ENCODE measurements at places on chromosomes 4 and X.

DNA sequence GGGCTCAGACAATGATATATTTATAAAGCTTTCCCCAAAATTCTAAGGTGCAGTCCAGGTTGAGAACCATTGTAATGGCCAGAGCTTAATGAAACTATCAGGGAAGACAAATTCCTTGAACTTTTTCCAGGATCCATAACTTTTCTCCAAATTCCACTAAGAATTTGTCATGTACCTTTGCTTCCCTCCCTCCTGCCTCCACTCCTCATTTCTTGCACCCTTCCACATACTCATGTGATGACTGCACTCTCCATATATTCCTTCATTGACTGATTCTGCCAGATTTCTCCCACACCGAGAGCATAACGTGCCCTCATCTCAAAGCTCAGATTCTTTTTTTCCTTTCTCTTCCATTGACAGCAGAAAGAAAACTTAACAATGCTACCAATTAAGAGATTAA is 20.9 kb upstream of the AMELX start:
- DNase-seq = no peak

DNA sequence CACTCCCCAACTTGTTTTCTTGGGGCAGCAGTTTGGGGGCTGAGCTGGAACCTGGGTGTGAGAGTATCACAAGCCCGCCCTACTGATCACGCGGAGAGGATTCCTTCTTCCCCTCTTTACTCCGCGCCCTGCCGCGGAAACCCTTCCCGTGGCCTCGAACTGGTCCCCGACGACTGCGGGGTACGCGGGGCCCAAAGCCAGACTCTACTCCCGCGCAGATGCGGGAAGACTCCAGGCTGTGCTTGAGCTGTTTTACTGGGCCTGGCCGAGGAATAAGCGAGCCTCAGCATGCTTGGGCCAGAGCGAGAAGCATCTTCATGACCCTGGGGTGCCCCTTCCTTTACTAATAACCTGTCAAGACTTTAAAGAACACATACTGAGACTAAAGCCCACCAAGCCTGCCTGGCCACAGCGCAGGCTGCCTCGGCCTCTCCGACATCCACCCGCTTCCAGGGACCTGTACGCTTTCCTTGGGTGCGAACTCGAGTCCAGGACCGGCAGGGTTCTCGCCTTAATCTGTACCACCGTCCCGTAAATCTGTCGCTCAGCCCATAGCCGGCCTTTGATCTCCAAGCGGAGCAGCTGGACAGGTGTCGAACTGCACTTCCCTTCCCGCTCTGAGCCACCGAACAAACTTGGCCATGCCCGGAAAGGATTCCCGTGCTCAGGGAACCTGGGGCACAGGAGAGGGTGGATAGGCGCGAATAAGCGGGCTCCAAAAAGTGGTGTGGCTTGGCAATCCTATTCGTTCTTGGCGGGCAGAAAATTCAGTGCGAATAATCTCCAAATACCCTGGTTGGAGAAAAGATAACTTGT is 55.0 kb upstream of the TMEM33 start:
- DNase-seq = no peak

DNA sequence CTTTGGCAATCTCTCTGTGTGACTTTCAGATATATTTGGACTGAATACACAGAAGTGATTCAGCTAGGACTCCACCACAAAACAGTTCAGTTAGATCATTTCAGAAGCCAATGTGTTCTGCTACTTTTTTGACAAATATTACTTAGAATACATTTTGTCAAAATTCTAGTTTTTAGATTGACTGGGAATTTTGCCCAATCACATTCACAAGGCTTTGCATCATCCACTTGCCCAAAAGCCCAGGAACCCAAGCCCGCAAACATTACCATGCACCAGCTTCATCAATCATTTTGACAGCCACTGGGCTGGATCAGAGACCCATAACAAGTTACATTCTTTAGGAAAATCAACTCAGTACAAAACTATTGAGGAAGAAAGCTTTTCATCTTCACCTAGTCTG is 256.6 kb upstream of the NDST3 start:
- DNase-seq = no peak

- DNase-seq = no peak
Observed at GRCh38 chr4:8085491-8086117, 73.0 kb downstream of the ABLIM2 start.

DNA sequence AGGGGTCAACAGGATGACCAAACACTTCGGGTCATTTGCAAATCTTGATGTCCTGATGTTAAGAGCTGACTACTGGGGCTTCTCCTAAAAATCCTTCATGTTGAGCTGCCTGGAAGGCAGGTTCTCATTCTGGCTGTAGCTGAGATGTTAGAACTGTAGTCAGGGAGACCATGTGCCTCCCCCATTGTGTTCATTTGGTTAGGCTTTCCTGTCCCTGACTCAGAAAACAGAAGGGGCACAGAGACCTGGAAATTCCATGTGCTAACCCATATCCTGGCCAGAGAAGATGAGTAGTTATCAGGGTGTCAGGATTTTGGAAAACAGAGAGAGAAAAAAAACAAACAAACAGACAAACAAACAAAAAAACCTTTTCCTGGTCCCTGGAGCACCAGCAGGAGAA is 177.5 kb downstream of the AR start:
- DNase-seq = no peak

DNA sequence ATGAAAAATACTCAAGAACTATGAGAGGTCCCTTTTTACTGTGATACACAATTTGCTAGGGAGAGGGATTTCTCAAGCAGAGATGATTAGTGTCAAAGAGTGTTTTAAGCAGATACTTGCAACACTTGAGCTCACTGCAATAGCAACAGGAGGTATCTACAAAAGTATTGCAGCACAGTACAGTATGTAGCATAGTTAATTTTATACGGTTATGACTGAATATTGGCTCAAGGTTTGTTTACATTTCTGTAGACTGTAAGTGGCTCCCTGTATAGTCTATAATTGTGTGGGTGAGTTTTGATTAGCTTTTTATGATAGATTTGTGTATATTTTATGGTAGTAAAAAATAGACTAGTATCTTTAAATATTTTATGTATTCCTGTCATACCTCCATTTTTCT is 1177.2 kb downstream of the TECRL start:
- no peak for DNase-seq

DNA sequence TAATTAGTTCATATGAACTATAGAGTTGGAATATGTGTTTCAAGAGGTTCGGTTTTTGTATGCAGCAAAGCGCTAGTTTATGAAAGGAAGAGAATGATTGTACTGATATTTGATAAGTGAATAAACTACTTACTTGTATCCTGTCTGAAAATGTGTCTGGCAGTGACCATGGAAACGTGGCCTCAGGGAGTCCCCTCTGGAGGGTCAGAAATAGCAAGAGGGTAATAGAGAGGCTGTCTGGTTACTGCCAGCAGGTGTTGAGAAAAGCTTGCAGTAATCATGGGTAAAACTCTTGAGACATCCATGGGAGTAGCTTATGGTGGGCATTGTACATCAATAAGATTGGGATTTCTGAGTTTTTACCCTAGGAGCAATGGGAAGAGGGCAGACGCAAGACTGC is 77.1 kb downstream of the DCLK2 start:
- no peak for DNase-seq

DNA sequence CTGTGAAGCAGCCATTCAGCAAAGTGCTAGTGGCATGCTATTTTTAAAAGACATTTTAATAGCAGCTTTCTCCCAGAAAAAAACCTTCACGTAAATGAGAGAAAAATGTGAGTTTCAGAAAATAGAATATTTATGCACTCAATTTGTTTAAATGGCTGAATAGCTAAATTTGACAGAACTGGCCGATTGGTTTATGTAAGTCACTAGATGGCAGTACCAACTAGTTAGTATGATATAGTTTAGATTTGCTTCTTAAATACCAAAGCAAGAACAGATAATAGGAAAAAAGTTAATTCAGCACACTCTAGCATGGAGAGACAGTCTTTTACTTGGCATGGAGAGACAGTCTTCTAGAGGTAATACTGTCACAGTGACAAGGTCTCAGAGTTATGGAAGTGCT is 250.1 kb downstream of the SNCA start:
- no peak for DNase-seq
